Activated naive CD8-positive, alpha-beta T cell treated with anti-CD3 and anti-CD28 coated beads, Interleukin-2, amount 50 U/mL, for 16 hours (primary cell): ENCODE measurements at places on chromosomes 5 and 9.

GRCh38 chr9:630817-631216 lies 210.7 kb upstream of the DMRT1 start:
- no peak for DNase-seq

DNA sequence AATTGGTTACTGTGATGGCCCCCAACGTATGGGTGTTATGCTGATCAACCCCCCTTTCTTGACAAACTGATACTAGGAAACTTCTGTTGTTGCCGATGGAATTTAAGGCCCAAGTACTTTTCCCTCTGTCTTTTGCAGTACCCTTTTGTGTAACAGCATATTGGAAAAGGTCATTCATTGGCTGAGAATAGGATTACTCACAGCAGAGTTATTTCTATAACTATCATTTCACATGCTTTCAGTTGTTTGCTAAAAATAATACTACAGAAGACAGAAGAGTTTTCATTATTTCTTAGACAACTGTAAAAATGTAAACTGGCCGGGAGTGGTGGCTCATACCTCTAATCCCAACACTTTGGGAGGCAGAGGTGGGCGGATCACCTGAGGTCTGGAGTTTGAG lies 329.5 kb downstream of the KIAA0825 start:
- no peak for DNase-seq

DNA sequence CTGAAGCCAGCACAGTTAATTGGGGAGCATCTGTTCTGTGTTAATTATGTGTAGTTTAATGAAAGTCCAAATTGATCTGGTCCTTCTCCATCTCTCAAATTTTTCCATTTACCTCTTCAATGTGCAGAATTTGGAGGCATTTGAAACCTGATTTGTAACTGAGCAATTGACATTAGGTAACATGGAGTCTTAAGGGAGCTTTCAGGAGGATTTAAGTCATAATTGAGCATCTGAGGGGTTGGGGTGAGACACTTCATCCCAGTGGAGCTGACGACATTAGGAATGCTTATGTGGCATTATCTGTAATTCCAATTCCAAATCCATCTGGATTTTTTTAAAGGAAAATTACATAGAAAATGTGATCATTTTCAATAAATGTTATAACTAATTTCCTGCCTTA lies 1015.9 kb downstream of the TLE1 start:
- DNase-seq, result no peak

- DNase-seq, result no peak
Observed at GRCh38 chr5:1323803-1324173, 21.1 kb downstream of the CLPTM1L start.

DNA sequence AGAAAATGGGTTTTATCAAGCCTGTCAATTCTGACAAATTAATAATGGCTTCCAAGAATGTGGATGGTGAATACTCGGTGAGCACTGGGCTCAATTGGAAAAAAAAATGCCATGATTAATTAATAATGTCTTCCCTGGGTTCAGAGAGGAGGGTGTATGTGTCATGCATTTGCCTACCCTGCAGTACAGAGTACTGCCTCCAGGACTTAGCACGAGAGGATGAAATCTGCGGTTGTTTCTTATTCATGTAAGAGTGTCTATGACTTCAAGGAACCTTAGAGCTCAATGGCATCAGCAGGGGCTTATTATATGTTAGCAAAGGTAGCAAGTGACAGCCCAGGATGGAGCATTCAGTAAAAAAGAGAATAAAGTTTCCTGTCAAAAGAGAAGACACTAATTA lies 132.7 kb downstream of the GRIA1 start:
- no peak for DNase-seq

DNA sequence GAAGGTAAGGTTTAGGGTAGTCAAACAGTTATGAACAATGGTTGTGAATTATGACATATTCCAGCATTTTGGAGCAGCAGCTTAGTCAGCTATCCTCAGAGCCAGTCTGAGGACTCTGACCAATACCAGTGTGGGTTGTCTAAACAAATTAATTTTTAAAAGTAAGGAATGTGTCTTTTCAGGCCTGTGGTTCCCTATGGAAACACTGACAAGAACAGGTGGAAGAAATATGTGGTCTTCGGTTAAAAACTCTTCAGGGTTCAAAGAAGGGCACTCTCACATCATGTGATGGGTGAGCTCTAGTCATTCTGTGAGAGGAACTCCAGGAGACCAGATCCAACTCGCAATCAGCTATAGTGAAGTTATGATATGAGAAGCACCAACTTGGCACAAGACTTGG lies 33.5 kb upstream of the ALDOB start:
- no peak for DNase-seq

DNA sequence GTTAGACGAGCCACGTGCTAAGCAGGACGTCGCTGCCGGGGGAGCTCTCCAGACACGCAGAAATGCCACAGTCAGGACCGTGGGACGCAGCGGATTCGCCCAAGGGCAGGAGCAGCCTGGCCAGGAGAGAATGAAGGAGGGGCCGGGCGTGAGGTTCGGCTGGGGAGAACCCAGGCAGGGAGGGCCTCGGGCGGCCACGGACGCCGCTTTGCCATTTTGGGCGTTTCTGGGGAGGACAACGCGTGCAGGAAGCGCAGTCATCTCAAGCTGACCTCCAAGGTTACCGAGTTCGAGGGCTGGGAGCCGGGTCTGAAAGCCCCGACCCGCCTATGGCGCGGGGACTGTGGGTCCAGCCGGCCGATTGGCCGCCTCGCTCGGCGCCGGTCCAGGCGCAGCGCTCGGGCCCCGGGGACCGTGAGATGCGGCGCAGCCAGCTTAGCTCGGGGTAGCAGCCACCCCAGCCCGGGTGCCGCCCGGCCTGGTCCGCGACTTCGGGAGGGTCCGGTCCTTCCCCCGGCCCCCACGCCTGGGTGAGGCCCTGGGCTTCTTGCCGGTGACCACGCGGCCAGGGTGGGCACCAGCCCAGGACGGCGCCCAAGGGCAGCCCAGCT lies 760 bp upstream of the MAN1B1 start:
- DNase-seq, result no peak

DNA sequence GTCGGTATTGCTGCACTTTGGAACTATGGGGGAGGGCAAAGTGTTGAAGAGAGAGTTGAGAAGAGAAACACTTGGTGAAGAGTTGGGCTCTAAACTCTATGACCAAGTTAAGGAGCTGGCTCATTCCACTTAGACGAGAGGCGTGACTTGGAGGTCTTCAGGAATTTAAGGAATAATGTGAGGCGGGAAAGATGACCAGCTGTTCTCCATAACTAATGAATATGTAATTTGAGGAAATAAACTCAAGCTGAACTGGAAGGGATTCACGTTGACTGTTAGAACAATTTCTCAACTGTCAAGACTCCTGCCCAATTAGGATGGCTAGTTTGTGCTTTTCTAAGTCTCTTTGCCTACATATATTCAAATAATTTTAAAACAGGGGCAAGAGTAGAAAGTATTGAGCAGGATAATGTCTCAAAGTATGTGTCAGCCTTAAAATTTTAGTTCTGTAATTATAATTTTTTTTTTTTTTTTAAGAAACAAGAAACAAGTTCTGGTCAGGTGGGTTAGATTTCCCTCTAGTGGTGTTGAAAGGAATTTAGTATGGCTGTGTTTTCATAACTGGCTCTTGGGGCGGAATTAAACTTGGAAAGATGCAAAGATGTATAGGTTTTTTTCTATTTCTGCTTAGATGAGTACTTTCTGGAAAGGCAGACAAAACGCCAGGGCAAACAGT lies 33.4 kb downstream of the TMEM252 start:
- no peak for DNase-seq

DNA sequence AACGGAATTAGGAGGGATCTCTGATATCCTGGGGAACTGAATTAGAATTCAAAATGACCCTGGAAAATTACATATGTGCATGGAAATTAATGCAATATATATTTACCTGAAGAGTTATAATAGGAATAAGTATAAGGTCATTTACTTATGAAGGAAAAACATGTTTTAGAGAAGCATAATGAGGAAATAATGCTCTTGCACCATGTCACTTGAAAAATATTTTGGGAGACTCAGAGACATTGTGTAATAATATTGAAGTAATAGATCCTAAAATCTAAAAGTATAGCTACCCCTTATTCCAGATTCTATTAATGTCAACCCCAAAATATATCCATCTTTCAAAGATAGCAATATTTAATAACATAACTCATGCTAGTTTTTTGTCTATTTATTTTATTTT lies 28.4 kb downstream of the SPZ1 start:
- no peak for DNase-seq

DNA sequence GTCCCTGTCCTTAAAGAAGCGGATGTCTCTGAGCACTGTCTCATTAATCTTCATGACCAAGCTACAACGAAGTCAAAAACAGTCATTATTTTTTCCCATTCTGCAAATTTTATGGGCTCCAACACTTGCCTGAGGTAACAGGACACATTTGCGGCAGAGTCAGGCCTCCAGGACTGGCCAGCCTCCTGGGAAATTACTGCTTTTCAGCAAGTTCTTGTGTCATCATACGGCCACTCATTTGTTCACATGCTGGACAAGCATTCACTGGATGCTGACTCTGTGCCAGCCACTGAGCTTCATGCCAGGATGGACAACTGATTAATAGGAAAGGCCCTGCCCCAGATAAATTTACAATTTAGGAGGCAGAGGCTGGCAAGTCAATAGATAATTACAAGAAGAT lies 305.7 kb downstream of the ACTL7B start:
- no peak for DNase-seq

DNA sequence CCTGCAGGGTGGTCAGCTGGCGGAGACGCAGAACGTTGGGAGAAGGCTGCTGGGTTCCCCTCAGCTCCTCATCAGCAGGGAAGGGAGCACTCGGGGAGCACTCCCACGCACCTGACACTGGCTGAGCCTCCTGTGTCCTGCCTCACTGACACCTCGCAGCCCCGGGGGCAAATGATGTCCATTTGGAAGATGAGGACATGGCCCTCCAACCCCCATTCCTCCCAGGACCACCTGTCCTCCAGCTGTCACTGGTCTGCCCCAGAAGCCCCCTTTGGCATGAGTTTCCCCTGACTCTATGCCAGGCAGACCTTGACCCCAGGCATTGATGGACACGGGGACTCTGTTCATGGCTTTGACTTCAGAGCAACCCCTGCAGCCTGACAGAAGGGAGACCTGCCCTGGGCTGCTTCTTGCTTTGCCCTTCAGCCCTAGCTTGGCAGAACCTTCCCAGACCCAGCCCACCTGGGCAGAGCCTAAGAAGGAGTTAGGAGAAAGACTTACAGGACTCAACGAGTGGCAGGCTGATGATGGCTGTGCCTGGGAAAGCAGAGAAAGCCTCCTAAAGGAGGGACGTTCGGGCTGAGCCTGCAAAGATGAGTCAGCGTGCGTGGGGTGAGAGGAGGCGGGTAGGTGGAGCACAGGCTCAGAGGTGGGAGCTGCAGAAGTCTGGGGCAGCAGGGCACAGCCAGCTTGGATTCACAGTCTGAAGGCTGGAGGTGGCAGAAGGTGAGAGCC lies 90.6 kb downstream of the LMX1B start:
- no peak for DNase-seq

- no peak for DNase-seq
Observed at GRCh38 chr5:161001604-161002003, 149.6 kb upstream of the ATP10B start.

GRCh38 chr5:93649234-93649900 lies 66.3 kb downstream of the NR2F1 start:
- DNase-seq, result no peak

GRCh38 chr5:178476531-178476930 lies 113.7 kb downstream of the COL23A1 start:
- no peak for DNase-seq
